ENCODE measurements at places on chromosomes 1 and 21.

- H3K36me3 ChIP-seq = peaks cover 45% of the 10 kb centered on the region
- no peak overlapping the region for H3K27ac ChIP-seq
- no peak for DNase-seq
- H3K4me3 ChIP-seq = no peak overlapping the region
- H3K4me1 ChIP-seq = no peaks in the 10 kb centered on the region
Observed at GRCh38 chr1:213276236-213276635, 225.2 kb downstream of the RPS6KC1 start.

- H3K36me3 ChIP-seq = no peaks in the 10 kb centered on the region
- peaks cover 15% of the 10 kb centered on the region for H3K27me3 ChIP-seq
- no peak for DNase-seq
- H3K27ac ChIP-seq = no peak overlapping the region
- H3K4me1 ChIP-seq = no peaks in the 10 kb centered on the region
Observed at GRCh38 chr1:159218649-159219636, 14.3 kb downstream of the ACKR1 start.

DNA sequence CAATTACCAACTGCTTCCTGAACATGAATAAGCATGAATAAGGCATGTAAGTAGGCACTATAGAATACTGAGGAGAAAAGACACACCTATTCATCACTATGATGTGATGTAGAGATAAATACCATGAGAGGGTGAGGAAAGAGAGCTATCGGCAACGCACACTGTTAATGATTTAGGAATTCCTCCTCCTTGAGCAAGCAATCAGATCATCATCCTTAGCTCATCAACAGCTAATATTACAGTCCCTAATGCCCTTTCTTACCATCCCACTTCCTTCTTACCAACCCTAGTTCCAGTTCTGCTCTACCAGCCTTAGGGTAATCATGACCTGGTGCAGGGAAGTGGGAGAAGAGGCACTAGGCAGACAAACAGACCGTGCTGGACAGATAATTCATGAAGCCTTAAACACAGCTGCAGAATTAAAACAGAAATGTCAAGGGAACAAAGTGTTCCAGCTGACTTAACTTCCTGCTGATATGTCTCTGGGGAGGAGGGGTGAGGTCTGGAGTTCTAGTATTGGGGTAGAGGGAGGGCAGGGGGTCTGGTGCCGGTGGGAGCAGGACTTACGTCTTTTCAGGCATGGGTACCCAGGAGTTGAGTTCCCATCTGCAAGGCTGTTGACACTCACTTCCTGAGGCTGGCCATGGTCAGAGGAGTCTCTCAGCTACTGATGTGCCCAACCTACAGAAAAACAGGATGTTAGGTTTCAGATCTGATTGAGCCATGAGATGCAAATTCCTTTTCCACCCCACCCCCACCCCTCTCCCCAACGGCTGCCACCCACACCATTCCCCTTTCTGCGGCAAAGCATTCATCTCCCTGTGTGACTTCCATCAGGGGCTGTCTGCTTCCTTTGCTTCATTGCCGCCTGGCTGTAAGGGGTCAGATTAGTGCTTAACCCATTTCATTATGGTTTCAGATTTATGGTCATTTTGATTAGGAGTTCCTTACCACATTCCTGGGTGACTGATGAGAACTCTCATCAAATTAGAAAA, 12.6 kb upstream of the RCSD1 start:
- H3K4me1 ChIP-seq = no peaks in the 10 kb centered on the region
- no peaks in the 10 kb centered on the region for H3K27me3 ChIP-seq
- DNase-seq = no peak
- no peak overlapping the region for H3K27ac ChIP-seq
- no peaks in the 10 kb centered on the region for H3K36me3 ChIP-seq

DNA sequence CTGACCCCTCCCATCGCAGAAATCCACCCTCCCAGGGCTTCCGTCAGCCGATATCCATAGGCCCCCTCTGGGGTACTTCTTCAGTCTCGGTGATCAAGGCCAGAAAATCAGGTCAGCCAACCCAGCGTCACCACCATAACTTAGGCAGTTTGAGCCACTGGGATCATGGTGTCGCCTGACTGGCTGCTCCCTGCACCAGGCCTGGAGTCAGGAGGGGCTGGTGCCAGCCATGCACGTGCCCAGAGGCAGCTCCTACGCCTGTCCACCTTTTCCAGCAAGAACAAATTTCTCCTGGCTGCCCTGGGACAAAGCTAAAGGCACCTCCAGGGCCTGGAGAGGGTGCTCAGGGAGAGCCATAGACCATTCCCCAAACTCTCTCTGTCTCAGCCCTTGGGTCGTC, 4.8 kb upstream of the CTRC start:
- peak; percentile 16 for DNase-seq
- H3K27ac ChIP-seq = no peak overlapping the region
- no peaks in the 10 kb centered on the region for H3K4me1 ChIP-seq
- no peak overlapping the region for H3K4me3 ChIP-seq

- no peaks in the 10 kb centered on the region for H3K36me3 ChIP-seq
- H3K4me3 ChIP-seq = no peak overlapping the region
Observed at GRCh38 chr1:62213075-62213914, 18.6 kb downstream of the L1TD1 start.

DNA sequence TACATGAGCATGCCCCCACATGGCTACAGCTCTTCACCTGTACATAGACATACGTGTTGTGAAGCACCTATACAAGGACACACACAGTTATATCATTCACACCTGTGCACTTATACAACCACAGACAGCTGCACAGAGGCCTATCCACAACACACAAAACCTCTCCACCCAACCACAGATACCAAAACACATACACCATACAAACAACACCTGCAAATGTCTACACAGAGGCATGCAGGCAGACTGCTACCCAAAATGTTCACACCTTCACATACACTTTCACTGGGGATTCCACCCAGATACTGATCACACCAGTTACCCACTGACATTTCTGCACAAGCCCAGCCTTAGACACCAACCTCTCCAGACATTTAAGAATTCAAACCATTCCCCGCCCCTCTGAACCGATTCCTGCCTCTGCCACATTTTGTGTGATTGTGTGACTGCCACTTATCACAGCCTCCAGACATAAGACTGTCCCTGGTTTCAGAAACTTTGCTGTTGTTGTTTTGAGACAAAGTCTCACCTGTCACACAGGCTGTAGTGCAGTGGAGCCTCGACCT, 2.0 kb downstream of the C1orf232 start:
- H3K27ac ChIP-seq = no peak overlapping the region
- H3K4me1 ChIP-seq = no peaks in the 10 kb centered on the region
- H3K36me3 ChIP-seq = peaks cover 1% of the 10 kb centered on the region
- no peak for DNase-seq
- no peaks in the 10 kb centered on the region for H3K27me3 ChIP-seq
- H3K4me3 ChIP-seq = no peak overlapping the region

- peaks cover 76% of the 10 kb centered on the region for H3K4me1 ChIP-seq
- no peaks in the 10 kb centered on the region for H3K36me3 ChIP-seq
- no peak overlapping the region for H3K4me3 ChIP-seq
- no peaks in the 10 kb centered on the region for H3K27me3 ChIP-seq
Observed at GRCh38 chr1:6500544-6501278, 9.2 kb upstream of the PLEKHG5 start.

DNA sequence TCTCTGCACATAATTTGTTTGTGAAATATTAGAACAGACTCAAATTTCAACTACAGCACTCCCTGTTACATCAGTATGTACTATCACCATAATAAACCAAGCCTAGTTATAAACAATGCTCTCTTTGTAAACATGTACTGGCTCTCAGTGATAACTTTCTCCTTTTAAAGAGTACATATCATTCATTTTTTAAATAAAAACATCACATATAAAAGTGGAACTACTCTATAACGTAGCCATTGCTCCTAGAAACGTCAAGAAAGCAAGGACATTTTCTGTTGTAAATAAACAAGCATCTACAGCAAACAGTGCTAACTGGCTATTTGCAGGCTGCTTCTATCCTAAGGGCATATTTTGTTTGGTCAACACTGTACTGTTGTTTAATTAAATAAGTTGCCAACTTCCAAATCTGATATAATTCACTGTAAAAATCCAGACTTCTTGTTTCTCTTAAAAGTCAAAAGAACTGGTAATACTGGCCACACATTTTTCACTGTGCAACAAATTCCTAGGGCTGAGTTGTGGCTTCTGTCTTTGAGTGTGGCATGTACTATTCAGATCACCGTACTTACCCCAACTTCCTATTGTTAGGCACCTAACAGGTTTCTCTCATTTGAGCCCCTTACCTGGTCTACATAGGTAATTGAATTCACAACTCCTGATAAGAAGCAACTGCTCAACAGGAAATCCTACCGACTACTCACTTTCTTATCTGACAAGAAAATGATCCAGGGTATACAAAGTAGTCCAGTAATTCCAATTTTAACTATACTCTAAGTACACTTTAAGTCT, 111.9 kb downstream of the DENND1B start:
- H3K27me3 ChIP-seq = no peaks in the 10 kb centered on the region
- H3K4me3 ChIP-seq = no peak overlapping the region
- H3K4me1 ChIP-seq = peaks cover 6% of the 10 kb centered on the region
- no peaks in the 10 kb centered on the region for H3K36me3 ChIP-seq
- DNase-seq = no peak

DNA sequence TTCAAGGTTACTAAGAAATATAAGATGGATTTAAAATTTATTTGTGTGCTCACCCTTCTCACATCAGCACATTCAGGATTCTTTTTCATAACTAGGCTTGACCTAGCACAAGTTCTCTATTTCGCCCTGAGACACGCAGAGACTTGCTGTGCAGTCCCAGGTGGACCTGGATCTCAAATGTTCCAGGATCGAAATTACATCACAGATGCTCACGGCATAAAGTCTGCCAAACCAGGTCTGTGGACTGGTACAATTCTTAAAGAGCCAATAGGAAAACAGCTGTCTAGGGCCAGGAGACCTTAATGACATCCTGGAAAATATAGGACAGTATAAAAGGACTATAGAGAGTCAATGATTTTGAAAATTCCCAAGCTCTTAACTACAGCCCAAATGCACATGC, 2.2 kb downstream of the PGBD5 start:
- peak overlapping the region; percentile 50 for H3K4me3 ChIP-seq
- peaks cover 33% of the 10 kb centered on the region for H3K27me3 ChIP-seq
- DNase-seq = no peak
- H3K4me1 ChIP-seq = no peaks in the 10 kb centered on the region
- no peaks in the 10 kb centered on the region for H3K36me3 ChIP-seq
- no peak overlapping the region for H3K27ac ChIP-seq

DNA sequence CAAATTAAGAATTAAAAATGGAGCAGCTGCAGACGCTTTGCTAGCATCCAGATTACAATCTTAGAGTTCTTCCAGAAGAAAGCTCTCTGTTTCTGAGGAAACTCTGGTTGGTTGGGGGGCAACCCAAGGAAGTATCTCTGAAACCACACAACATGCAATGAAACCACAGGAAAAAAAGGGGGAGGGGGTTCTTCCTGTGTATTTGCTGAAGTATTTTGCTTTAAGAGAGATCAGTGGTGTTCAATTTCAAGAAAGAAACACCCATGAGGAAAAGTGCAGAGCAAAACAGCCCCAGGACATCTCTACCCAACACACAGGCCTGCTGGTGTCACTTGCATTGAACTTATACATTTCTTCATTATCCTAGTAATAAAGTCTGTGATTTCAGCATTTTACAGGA, 19.7 kb upstream of the TIAM1 start:
- H3K27me3 ChIP-seq = no peaks in the 10 kb centered on the region
- H3K4me3 ChIP-seq = no peak overlapping the region
- DNase-seq = no peak
- H3K27ac ChIP-seq = no peak overlapping the region
